ENCODE measurements at places on chromosomes 5 and 9.
A peak's percentile ranks its signal among the peaks of the same experiment; 100 is the strongest.

DNA sequence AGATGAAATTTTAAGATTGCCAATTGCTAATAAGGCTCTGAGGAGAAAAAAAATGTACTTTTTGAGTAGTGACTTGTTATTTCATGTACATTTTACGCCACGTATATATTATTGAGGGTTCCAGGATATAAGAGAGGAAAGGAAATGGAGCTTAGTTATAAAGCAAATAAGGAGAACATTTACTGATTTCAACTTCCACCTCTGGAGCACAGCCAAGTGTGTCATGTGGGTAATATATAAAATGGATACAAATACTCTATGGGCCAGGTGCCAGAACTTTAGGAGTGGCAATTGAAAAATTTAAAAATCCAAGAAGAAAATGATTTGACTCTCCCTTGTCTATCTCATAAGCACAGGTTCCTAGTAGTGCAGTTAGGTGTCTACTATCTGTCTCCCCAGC, 45.0 kb upstream of the VLDLR start:
- no peak for DNase-seq

DNA sequence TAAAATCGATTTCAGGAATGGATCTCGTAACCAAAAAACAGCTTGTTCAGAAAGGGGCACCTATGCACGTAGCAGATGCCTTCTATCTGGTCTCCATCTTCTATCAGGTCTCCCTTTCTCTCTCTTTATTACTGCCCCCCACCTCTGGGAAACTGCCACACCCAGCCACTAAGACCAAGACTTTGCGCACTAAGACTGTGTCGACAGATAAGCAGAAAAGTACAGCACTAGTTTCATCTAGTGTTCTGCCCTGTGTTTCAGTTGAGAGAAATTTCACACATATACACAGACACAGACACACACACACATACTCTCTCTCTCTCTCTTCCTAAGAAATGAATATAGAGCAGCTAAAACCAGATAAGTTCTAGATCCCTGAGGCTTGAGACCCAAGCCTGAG, 210.1 kb upstream of the MAP3K1 start:
- DNase-seq, result no peak

DNA sequence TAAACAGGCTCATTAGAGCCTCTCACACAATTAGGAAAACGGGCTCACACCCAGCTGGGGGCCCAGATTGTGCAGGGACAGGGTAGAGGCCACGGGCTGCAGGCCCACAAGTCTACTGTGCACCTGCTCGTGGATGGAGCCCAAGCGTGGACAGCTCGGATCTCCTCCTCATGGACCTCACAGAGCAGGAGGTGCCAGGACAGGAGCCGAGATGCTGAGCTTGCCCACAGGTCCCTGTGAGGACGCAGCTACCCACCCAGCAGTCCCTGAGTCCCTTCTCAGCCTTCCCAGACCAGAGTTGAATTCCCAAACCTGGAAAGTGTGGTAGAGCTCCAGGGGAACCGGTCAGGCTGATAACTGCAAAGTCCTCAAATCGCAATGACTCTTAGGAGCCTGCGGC, 70.6 kb upstream of the OLFM1 start:
- no peak for DNase-seq

DNA sequence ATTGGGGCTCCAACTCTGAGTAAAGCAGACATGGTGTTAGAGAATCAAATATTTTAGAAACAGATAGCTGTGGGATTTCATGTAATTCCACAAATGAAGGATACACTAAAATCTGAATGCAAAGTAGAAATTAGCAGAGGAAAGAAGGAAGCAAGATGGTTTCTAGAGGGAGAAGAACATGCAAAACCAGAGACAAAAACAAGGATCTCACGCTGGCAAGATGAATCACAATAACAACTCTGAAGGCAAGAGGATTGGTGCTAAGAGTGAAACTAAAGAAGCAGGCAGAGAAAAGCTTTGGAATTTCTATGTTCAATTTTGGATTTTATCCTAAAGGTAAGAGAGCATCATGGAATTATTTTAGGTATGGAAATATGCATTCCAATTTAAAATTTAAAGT, 857.2 kb upstream of the COX7C start:
- DNase-seq, result no peak

GRCh38 chr5:160961761-160962160, 109.8 kb upstream of the ATP10B start:
- DNase-seq, result no peak

DNA sequence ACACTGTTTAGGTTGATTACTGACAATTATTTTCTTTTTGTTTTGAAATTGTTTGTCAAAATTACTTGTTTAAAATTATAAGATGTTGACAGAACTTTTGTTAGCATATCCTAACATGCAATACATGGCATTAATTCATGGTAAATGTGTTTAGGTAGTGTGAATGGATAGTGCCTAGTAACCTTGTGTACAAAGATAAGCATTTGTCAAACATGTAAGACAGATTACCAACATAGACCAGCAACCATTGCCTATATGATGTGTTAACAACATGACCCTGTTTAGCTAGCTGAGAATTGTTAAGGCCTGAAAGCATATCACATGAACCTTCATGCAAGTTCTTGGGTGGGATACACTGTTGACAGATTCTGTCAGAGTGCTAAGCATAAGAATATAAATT, 13.4 kb downstream of the MAN2A1 start:
- no peak for DNase-seq

DNA sequence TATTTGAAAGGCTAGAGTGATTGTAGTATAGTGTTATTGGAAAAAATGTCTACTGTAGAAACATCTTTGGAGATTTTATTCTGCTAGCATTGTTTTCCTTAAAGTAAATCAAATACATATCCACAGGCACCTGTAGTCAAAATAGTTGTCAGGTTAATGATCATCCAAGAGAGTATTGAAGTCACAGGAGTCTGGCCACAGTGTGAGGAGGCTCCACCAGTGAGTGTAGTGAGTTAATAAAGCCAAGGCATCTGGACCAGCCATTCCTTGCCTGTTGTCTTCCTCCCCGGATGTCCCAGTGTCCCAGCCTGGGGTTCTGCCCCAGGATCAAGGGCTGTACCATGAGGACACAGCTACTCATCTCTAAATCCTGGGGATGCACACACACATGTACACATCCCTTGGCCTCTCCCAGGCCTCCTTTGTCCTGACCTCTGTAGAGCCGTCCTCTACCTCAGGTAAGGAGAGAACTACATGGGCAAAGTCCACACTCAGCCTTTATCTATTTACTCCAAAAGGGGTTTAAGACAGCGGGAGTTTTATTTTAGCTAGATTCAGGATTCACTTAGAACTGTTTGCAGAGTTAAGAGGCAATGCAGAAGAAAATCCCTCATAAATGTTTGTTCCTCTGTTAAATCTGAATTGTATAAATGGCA, 3.7 kb downstream of the PIK3R1 start:
- no peak for DNase-seq

- DNase-seq, result no peak
Observed at GRCh38 chr9:89738137-89738932, 133.5 kb downstream of the GADD45G start.

- no peak for DNase-seq
Observed at GRCh38 chr5:93577854-93578812, 2.9 kb downstream of the NR2F1-AS1 start.

DNA sequence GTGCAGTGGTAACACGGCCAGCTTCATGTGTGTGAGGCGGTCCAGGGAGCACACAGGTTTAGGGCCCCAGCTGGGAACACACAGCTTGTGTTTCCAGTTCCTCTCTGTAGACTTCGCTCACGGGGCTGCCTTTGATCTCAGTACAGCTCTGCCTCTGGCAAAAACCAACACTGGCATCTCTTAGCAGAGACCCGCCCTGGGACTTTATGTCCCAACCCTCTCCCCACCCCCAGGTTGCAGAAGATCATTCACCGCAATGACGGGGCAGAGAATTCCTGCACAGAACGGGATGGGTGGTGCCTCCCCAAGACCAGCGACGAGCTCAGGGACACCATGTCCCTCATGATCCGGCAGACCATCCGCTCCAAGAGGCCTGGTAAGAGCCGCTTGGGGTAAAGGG, 5.2 kb upstream of the CEL start:
- no peak for DNase-seq

GRCh38 chr9:117783828-117784227, 79.6 kb downstream of the TLR4 start:
- DNase-seq, result no peak

DNA sequence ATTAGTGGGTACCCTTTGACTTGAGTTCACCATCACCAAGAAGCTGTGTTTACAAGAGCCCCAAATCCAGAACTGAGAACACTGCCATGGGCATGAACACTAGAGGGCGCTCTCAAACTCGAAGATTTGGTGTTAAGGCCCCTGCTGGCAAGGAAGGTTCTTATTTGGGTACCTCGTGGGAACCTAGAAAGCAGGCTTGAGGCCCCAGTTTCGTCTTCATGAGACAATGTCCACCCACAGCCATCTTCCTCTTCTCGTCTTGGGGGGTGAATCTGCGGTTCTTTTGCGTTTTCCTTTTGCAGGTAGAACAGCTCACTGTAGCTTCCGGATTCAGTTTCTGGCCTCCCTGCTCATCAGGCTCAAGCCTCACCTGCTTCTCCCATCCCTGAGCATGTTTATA, 184.0 kb downstream of the SEMA5A start:
- peak; percentile 39 for DNase-seq

- no peak for DNase-seq
Observed at GRCh38 chr5:165057145-165057544, 1551.7 kb downstream of the MAT2B start.

- DNase-seq, result no peak
Observed at GRCh38 chr9:99030092-99030511, 74.8 kb upstream of the TGFBR1 start.

DNA sequence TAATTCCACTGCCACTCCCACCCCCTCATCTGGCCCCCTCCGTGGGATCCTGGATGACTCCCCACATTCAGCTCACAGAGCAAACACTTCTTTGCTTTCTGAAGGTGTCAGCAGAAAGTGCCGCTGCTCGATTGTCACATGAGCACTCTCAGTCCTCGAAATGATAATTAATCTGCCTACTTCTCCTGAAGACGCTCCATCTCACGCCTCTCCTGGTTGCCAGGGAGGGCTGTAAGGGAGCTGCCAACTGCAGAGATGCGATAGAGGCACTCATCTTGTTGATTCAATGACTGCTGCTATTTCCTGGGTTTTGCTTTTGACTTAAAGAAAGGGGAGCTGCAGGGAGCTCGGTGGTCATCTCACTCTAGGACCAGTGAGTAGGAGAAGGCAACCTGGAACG, 206.5 kb downstream of the DAB2IP start:
- DNase-seq, result no peak

- DNase-seq, result no peak
Observed at GRCh38 chr9:14887149-14887548, 23.1 kb downstream of the FREM1 start.

GRCh38 chr9:137055385-137056364, 1.8 kb upstream of the ENTPD2 start:
- peak; percentile 89 for DNase-seq

DNA sequence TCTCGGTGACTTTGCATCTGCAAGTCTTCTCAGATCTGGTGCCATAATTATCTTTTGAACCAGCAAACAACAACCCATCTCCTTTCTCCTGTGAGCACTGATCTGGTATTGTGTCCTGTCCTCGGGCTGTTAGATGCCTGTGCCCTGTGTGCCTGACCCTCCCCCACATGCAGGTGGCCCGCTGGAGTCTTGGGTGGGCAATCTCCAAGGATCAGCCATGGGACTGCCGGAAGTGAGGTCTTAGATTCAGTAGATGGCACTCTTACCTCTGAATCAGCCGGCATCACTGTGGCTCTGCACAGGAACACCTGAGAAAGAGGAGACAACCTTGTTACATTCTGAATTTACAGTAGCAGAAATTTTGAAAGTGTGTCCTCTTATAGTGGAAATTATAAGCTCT, 172.4 kb downstream of the IRX2 start:
- no peak for DNase-seq

DNA sequence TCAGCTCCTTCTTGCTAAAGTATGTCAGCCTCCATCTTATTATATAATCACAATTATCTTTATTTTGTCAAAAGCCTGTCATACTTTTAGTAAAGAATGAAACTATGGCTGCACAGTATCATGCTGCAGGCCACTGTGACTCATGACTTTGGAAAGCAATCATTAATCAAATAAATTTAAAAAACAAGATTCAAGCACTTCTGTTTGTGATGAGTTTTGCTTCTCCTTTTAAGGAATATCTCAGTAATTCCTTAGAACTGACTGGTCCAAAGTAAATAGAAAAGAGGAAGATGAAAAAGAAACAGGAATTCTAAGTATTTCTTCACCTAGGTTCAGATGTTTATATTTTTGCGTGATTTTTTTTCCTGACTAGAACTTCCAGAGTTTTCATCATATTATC, 83.1 kb downstream of the EDIL3 start:
- DNase-seq, result no peak

- DNase-seq, result no peak
Observed at GRCh38 chr5:33261747-33262146, 179.0 kb upstream of the TARS1 start.

DNA sequence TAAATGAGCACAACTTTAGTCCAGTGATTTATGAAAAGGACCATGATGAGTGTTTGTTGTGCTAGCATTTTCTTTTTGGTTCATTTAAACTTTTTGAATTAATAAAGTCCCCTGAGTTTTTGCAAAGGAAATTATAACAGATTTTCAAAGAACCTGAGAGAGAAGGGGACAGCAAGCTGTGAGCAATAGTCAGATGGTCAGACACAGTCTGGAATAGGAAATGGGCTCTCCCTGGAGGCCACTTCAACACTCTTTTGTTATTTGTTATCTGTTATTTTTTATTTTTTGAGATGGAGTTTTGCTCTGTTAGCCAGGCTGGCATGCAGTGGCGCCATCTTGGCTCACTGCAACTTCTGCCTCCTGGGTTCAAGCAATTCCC, 171.1 kb downstream of the ARHGEF28 start:
- DNase-seq, result no peak

DNA sequence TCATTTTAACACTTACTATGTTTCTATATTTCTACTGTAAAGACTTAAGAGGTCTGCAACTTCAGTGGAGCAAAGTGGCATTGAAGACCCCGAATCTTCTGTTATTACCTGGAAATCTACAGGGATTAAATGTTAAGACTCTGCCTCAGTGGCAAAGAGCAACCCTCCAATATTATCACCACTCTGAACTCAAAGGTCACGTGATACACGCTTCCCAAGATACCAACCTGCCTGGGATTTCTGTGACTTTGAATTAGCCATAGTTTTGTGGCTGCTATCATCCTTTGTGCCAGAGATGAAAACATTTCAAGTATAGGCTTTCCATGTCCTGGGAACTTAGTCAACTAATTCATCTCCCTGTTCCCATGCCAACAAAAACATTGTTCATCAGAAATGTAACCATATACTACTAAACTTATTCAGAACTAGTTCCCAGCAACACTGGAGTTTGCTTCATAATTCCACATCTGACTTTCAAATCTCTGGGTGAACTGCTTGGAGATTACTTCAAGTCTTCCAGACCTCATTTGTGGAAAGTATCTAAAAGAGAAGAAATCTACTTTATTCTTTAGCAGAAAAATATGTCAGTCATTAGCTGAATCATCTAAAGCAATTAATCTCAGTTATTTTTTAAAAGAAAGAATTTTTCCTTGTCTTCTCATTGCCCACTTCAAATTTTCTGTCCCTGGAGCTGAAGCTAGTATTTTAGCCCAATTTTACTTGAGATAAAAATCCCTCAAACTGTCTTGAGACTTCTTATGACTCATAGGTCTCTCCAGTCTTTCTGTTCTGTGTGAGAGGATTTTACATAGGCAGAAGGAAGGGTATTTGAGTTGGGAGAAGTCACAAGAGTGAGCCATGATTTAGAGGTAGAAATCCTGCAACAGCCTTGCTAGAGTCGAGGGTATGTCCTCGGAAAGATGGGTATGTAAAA, 83.0 kb downstream of the ZNF462 start:
- DNase-seq, result no peak
